ENCODE measurements at places on chromosomes 12 and 14. TPM values are rescaled to one million over a fixed set of nuclear protein-coding genes. Genes with fewer than 3 reads are reported as not detected.

DNA sequence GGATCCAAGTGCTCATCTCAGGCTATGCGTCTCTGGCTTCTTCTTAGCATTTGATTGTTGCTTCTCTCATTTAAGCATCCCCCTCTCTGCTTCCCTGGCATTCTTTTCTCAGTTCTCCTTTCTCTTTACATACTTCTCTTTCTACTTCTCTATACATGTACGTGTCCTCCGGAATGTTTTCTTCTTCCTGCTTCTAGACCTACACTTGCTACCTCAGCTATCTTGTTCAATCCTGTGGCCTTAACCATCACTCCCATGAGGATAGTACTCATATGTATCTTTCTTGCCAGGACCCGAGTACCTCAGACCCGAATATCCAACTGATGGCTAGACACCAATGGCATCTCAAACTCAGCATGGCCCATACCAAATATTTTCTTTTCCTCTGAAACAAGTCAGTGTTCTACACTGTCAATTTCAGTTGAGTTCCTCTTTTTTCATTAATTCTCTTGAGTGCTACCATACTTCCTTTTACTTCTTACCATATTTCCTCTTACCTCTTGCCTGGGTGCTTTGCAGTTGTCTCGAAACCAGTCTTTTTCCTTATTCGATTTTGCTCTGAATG, 115.1 kb upstream of the SLC38A2 start:
- DNase-seq: no peak

GRCh38 chr12:100699209-100699608, 95.4 kb upstream of the ANO4 start:
- no peak for DNase-seq

DNA sequence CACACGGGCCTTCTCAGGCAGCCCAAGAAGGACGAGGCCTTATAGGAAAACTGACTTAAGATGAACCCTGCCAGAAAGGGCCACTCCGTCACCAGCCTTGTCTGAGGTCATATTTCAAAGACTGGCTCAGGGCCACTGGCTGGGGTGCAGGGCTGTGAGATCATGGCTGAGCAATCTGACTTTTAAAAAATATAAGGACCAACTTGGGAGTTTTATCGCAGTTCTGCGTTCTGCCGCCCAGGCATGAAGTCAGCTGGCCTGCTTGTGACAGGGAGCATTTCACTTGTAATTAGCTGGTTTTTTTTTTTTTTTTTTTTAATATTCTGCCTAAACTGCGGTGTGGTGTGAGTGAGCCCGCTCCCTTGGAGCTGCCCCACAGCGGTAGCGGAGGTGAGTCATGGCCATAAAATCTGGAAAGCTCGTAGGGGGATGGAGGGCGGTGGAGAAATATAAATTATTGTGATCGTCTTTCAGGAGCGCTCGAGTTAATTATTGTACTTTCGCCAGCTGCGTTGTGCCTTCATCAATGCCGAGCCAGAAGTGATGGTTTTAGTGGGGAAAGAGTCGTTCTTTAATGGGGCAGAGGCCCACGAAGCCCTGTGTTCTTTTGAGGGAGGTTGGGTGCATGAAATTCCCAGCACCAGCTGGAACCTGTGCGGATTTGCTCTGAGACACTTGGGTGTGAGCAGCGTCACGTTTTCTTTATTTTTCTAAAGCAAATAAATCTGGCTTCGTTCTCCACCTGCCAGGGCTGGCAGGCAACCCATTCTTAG, 231.9 kb downstream of the C12orf75 start:
- DNase-seq: no peak

GRCh38 chr12:105204916-105205315, 31.1 kb downstream of the APPL2 start:
- no peak for DNase-seq

GRCh38 chr12:79934281-79935020, 446 bp downstream of the PPP1R12A start:
- DNase-seq: peak; percentile 48

DNA sequence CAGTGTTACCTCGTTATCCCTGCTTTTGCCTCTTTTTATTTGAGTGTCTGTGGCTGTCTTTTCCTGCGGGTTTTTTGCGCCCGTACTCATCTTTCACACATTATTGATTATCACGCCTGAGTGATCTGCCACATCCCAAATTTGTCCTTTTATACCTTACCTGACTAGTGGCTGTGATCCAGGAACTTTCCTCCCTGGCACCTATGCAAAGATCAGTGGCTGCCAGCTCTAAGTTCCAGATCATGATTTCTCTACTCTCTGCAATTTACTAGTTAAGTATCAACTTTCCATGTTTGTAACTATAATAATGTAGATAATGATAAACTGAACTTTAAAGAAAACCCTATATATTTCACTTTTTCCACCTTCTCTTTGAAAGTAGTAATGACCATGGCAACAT, 36.9 kb downstream of the PLEKHA5 start:
- no peak for DNase-seq

The FOXN4 gene
- polyA plus RNA-seq: 0.92 TPM

The SFSWAP gene
- 58.4 TPM for polyA plus RNA-seq

The B3GNT4 gene
- polyA plus RNA-seq: 6.2 TPM

The SLC10A1 gene
- polyA plus RNA-seq: 0.10 TPM
